ENCODE measurements at places on chromosomes 3 and 15.

- DNase-seq, result no peak
These were observed 5.7 kb upstream of the MCTP2 start for GRCh38 chr15:94225616-94226015.

- DNase-seq, result no peak
These were observed 374.6 kb upstream of the TBL1XR1 start for GRCh38 chr3:177571944-177572315.

DNA sequence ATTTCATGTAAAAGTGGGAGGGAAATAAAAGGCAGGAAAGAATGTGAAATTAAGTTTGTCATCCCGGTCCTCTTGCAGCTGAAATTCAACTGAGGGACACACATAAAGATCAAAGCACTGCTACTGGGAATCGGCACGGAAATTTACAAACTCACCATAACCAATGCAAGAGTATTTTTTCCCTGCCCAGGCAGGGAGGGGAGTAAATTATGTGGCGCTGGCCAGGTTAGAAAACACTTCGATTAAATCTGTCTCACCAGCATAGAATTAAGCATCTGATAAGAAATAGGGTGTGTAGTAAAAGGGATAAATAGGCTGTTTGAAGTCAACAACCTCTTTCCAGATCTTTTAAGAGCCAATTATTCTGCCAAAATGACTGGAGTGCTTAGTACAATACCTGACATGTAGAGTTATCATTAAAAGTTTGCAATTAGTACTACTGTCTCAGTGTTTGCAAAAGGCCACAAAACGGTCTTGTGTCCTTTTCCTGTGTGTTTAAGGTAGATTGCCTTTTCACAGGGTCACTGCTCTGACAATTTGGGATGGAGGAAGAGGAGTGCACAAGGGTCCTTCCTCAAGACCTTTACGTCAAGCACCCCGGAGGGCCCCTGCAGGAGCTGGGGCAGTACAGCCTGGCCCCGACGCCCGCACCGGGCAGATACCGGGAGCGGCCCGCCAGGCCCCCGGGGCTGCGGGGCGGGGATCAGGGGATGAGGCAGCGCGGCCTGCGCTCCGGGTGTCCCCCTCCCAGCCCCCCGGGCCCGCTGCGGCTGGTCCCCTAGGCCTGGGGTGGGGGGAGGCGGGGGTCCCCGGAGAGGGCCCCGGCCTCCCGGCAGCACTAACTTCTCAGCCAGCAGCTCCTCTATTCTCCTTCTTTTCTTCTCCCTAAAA is 651 bp downstream of the UBA3 start:
- peak; percentile 44 for DNase-seq

GRCh38 chr15:96564546-96564945 is 234.0 kb downstream of the NR2F2 start:
- DNase-seq, result no peak

DNA sequence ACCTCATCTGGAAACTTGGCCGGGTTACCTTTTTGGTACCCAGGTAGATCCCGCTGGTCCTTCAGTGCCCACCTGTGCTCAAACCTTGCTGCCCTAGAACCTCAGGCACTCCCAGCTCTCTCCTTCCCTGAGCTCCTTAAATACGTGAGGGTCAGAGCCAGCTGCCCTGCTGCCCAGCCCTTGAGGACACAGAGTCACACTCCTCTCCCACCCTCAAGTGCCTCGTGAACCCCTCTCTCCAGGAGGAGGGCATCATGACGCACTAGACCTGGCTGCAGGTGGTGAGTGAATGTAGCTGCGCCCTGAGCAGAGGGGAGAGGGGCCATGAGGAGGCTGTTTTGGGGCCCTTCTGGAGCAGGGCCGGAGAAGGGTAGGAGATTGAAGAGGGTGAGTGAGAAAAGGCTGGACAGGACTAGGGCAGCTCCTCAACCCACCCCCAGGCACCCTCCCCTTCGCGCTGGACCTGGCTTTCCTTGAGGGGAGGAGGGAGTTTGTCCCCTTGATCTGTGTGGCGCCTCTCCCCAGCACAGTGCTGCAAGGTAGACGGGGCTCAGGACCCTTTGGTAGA is 941 bp downstream of the SLC12A8 start:
- no peak for DNase-seq

DNA sequence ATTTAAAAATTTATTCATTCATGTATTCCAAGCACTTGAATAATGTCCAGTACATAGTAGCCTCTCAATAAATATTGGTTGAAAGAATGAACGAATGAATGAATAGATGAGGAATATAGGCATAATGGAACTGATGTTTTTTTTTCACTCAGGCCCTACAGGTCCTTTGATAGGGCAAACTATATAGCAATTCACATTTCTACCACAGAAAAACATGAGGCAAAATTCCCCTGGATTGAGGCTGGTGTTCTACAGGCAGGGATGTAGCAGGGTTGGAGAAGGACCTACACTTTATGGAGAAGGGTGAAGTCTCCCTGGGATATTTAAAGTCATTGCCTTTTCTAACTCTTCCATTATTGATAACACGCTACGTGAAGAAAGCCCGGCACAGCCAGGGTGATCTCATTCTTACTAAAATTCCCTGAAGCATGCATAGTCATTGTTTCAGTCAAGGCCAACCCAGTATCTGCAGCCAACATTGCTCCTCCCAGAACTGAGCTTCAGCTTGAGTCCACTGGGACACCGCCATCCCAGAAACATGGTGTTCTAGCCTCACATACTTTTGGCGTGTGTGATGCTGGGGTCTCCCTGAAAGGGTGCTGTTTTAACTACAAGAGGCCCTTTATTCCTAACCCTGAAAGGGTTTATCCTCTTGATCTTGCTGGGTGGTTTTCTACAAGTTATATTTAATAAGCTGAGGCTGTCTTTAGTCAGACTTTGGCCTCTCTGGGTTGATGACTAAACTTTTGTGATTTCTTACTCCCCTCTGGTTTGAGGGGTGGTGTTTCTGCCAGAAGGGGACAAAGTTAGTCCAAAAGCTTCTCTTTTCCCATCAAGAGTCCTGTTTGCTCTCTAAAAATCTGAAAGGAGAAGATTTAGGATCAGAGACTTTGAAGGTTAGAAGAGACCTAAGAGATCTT is 25.9 kb upstream of the FBN1 start:
- DNase-seq, result no peak

DNA sequence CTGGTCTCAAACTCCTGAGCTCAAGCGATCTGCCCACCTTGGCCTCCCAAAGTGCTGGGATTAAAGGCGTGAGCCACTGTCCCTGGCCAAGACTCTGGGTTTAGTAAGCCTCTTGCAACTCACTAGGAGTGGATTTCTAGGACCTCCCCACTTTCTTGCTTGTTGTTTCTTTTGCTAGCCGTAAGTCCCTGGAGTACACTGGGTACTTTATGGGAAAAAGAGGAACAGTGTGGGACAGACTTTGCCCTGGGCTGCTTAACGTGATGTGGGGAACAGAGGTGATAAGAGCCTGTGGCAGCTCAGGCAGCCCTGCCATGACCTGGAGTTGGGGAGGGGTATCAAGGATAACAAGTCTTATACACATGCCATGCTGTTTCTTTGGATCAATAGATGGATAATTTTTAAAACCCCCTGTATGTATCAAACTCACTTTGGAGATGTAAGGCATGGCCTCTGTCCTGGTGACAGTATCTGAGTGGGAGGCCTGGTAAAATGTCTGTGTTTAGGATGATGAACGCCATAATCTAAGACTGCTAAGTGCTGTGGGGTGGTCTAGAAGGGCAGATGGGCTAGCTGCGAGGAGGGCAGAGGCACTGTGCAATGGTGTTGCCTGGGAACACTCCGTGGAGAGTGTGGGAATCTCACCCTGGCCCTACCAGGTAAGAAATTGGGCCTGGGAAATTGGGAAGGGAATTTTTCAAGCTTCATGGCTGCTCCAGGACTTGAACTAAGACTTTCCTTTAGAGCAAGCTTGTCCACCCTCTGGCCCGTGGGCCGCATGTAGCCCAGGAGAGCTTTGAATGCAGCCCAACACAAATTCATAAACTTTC is 54.8 kb downstream of the SMAD3 start:
- DNase-seq, result no peak

DNA sequence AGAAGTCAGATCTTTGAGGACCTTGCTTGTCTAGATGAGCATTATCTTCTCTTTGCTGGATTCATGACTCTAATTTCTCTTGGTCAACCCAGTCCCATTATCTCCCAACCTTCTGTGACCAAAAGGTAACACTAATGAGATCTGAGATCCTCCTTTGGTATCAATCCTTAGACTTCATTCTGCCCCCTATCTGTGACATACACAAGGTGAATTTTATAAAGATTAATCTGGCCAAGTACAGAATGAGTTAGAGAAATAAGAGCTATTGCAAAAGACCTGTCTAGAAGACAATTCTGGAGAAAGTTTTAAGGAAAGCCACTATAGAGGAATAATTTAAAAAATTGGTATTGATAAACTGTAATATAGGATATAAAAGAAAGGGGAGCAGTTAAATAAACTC is 113.8 kb upstream of the KCNMB2 start:
- DNase-seq, result no peak

DNA sequence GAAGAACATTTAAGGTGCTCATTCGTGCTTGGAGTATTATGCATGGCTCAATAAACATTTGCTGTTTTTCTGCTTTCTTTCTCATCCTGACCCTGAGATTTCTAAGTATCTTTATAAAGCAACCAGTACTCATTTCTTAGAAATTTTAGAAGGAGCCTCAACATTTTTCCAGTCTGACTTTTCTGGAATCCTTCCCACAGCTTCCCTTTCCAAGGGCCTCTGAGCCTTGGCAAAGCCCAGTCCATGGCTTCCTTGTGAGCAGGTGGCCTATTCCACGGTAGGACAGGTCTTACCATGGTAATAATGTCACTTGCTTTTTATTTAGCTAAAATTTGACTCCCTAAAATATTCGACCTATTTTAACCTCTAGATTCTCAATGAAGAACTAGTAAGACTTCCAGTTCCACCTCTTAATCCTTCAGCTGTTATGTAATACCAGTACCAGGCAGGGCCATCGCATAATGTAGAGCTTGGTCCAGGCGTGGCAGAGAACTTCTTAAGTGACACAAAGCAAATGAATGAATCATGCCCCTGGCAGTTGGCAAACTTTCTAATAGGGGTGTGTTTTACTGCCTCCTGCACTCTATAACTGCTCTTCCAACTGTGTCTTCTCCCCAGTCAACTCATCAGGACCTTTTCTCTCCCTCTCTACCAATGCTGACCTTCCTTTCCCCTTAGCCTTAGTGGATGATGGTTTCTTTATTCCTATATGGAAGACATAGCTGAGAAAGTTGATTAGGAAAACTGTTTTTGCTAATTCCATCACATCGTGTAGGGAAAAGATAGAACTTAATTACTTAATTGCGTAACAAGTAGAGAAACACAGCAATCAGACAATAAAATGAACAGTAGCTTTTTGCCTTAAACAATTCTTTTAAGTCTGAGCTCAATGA is 894 bp upstream of the TM4SF4 start:
- DNase-seq, result no peak

GRCh38 chr3:180630371-180630770 is 28.4 kb downstream of the TTC14 start:
- DNase-seq, result no peak

GRCh38 chr15:43220991-43221403 is at the start of gene EPB42:
Gene EPB42 (minus strand): TSS chr15:43221018. CDS start chr15:43220825, 193 bp downstream.
- no peak for DNase-seq

DNA sequence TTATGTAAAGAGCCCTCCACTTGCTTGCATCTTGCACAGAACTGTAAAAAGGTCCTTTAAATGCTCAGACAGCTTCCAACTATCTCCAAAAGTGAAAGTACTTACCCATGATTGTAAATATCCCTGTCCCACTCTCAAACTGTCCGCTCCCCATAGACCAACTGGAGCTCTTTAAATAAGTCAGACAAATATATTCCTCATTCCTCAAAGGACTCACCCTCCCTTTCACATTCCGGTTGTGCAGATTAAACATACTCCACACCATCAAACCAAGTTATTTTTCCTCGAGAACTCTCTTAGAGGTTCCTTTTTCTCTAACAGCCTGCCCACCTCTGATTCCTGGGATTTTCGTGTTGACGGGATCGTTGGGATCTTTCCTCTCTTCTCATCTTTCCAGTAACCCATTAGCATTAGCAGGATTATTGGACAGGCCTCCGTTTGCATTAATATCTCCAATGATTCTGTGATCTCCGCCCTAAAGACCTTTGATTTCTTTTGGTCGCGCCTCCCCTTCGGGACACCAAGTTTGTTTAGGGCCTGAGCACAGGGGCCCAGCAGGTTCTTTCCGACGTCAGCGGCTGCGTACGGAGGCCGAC is 763 bp downstream of the GOLGB1 start:
- DNase-seq, result peak; percentile 55

- no peak for DNase-seq
These were observed 294.6 kb upstream of the DPPA4 start for GRCh38 chr3:109631897-109632296.

DNA sequence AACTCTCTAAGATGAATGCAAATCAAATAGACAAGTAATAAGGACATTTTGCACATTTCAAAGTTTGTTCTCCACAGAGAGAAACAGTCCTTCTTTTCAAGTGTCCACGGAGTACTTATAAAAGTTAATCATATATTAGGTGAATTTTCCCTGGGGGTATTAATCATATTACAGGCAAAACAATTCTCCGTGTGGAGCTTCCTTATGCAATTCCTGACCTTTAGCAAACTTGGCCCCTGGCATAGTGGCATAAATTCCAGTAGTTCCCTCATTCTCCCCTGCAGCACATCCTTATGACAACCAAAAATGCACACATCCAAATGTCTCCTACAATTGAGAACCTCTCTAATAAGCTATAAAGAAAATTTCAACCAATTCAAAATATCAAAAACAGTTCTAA is 34.4 kb downstream of the FSIP1 start:
- DNase-seq, result no peak

DNA sequence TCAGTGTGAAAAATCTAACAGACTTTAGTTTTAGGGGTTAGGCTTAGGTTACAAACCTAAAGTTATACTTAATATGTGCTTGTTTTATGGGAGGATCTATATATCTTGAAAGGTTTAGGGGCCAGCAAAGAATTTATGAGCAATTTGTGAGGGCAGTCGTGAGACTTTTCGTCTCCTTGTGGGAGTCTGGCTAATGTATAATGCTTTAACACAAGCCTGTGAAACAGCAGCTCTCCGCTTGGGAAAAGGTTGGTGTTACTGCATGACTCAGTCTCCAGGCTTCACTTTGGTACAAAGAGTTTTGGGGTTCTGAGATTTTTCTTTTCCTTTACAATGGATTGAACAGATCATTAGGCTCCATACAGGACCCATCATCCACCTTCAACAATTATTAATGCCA is 79.0 kb upstream of the MFGE8 start:
- DNase-seq, result no peak

All from activated T-cell treated with anti-CD3 and anti-CD28 coated beads, Interleukin-2, amount 50 U/mL, for 72 hours (primary cell).